ENCODE measurements at places on chromosomes 4 and X.

GRCh38 chr4:17265139-17265538, 246.8 kb downstream of the QDPR start:
- DNase-seq: no peak

DNA sequence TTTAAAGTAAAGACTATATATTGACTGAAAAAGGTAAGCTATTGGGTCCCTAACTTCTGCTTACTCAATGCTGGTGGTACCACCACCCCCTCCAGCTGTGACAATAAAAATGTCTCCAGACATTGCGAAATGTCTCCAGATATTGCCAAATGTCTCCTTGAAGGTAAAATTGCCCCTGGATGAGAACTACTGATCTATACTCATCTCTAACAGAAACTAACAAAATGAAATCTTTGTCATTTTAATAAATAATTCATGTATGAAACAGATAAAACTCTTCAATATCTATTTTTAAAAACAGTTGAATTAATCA, 20.1 kb downstream of the CLTRN start:
- DNase-seq: no peak

DNA sequence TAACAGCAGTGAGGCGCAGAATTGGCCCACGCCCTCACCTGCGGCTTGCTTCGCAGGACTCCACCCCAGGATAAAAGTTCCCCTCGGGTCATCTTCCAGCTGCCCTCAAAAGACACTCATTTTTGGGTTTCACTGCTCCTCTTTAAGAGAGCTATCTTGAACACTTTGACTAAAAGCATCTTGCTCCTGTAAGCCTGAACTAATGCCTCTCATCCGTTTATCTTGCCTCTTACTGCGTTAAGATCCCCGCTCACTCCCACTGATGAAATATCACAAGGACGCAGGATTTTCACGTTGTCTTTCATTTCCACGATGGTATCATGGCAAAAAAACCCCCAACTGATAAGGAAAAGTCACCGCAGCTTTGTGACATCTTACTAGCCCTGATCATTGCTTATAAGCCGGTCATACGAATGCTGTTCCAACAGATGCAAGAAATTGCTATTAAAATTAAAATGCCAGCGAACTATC, 591 bp upstream of the ACSL4 start:
- DNase-seq: no peak

DNA sequence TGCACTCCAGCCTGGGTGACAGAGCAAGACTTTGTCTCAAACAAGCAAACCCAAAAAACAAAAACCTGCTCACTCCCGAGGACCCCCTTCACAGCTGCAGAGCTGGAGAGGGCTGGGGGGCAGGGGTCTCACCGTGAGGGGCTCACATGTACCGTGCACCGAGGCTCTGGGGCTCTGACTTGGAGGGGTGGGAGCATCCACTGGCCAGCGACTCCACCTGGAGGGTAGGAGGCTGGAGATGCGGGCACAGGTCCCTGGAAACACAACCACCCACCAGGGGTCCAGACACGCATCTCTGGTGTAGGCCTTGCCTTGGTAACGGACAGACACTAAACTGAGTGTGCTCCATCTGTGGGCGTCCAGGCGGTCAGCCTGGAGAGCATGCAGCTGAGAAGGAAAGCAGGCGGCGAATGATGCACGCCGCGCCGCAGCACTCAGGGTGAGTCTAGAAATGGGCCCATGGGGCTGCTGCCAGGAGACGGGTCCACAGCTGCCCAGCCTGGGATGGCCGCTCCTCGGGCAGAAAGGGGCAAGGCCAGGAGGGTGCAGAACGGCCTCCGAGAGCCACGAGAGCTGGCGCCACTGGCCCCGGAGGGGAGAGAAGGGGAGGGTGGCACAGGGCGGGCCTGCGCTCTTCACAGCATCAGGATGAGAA, 26.1 kb downstream of the PPP2R3B start:
- DNase-seq: no peak

DNA sequence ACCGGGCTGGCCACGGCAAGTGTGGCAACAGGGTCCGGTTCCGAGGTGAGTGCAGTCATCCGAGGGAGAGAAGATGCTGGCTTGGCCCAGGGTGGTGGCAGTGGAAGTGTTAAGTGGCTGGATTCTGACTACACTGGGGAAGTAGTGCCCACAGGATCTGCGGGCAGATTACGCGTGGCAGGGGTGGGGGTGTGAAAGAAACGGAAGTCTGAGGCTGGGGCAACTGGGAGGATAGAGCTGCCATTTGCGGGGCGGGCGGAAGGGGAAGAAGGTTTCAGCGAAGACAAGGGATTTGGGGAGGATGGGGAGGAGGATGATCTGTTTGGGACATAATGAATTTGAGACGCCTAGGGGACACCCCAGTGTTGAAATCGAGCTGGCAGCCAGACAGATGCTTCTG, 5.3 kb downstream of the RS1 start:
- no peak for DNase-seq

DNA sequence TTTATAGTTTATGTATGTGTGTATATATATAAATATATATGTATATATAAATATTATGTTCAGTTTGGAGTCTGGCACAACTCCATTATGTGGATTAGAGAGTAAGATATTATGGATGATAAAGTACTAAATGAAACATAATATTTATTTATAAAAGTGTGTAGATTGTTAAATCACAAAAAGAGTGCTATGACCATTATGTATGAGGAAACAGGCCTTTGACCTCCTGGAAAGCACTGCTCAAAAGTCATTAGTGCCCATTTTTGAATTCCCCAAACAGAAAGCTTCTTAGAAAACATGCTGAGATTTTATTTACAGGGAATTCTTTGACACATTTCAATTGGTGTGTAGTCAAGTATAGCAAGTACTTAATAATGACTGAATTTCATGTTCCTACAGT, 391.2 kb downstream of the UNC5C start:
- DNase-seq: no peak

DNA sequence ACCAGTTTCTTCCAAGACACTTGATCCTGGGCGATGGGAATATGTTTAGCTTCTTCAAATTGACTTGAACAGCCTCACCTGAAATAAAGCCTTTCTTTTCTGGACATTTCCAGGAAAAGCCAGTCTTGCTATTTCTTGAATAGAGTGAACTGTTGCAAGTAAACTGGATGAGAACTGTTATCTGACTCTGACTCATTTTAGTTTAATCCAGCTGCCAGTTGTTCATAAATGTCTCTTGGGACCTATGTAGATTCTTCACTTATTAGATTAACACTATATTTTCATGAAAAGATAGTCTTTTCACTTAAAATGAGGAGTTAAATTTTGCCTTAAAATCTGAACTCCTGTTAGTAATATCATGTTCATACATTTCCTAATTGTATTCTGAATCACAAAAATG, 615.4 kb upstream of the GALNT7 start:
- no peak for DNase-seq

DNA sequence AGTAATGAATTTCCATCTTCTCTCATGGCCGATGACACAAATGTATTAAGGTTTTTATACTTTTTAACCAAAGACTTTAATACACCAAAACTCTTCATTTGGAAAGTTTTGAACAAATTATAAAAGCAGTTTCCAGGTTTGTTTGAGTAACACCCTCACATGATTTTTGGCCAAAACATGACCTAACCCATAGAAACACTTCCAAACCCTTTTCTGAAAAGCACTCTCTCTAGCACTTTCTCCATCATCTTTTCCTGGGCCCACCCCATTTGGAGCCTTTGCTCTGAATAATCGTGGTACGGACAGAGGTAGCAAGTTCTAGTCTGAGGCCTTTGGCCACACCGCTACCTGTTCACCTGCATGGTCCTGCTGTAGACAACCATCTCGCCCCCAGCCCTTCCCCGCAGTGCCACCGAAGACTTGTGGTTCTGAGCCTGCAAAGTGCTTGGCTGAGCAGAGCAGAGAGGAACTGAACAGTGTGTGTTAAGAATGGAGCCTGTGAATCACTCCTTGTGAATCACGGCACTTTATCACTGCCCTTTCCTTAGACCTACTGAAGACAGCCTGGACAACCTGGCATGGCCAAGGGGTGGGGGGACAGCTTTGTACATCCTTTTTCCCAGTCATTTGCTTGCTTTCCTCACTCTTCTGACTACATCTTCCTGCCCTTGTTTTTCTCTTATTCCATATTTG, 181.8 kb downstream of the PTTG2 start:
- DNase-seq: no peak

DNA sequence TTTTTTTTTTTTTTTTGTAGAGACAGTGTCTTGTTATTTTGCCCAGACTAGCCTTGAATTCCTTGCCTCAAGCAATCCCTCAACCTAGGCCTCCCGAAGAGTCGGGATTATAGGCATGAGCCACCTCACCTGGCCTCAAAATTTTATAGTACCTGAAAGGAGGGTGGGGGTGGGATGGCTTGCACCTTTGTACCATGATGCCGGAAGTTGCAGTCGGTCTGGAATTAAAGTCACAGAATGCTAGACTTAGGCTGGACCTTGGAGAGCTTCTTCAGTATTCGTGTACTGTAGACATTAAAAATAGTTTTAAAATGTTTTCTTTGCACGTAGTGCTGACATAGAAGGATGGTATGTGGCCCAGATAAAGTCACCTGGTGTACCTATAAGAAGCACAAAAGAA, 280.9 kb downstream of the STIM2 start:
- no peak for DNase-seq

DNA sequence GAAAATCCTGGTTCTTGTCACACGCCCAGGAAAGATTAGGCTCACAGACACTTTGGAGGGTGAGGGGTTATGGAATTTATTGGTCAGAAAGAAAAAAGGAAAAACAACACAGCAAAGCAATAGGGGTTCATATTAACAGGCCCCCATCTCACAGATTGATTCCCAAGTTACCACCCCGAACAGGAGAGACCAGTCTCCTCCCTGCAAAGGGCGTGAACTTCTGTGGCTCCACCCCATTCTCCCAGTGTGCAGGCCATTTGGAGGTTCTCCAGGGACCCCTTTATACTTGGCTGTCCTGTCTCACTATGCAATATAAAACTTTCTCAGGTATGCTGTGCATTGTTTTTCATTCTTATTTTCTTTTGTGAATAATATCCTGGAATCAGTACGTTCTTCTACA, 7.4 kb downstream of the FGF2 start:
- no peak for DNase-seq

DNA sequence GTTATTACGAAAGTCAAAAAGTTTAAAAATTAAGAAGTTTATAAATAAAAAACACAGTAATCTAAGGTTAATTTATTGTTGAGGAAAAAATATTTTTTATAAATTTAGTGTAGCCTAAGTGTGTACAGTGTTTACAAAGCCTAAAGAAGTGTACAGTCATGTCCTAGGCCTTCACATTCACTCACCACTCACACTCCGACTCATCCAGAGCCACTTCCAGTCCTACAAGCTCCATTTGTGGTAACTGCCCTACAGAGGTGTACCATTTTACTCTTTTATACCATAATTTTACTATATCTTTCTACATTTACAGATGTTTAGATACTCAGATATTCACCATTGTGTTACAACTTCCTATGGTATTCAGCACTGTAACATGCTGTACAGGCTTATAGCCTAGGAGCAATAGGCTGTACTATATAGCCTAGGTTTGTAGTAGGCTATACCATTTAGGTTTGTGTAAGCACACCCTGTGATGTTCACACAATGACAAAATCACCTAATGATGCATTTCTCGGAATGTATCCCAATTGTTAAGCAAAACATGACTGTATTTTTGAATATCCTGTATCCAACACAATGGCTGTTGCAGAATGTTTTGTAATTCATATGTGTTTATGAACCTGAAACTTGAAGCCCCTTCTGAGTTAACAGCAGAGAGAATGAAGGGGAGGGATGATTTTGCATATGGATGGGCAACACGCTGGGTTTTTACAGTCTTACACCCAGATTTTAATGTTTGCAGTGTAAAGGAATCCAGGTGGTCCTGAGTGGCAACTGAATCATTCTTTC, 3.1 kb downstream of the PPBP start:
- no peak for DNase-seq

- peak; percentile 3 for DNase-seq
Observed at GRCh38 chrX:102154900-102155805, 624 bp downstream of the BEX5 start.

GRCh38 chrX:148507418-148507817, 7.0 kb downstream of the AFF2 start:
- DNase-seq: no peak

- no peak for DNase-seq
Observed at GRCh38 chr4:104457308-104457981, 37.2 kb downstream of the CXXC4 start.
